Activated T-helper 1 cell treated with Interleukin-2 at 50 U/mL for 16 hours (primary cell): ENCODE measurements at places on chromosomes 11 and 22.

GRCh38 chr11:44645827-44646226, 80.4 kb downstream of the CD82 start:
- no peak for DNase-seq

DNA sequence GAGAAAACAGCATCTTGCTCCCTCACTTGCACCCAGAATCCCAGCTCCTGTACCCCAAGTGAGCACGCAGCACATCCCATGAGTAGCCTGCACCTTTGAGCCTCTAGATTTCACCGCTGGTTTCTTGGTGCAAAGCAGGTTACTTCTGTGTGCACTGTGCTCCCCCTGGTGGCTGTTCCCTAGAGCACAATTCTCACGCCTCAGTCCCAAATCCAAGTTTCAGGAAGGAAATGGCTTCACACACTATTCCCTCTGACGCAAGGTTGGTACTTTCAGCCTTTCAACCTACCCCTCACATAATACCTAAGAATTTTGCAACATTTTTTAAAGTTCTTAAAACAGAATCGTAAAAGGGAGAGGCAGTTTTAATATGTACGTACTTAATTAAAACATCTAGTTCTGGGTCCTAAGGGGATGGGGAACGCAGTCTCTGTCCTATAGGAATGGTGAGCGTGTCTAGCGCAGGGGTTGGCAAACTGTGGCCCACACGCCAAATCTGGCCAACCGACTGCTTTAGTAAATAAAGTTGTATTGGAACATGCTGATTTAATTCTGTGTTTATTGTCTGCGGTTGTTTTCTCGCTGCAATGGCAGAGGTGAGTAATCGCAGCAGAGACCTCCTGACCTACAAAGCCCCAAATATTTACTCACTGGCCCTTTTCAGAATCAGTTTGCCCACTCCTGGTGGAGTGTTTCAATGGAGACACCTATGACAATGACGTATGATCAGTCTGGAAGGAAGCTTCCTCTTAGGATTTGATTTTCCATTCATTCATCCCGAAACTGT, 27.5 kb downstream of the DHCR7 start:
- DNase-seq: no peak

DNA sequence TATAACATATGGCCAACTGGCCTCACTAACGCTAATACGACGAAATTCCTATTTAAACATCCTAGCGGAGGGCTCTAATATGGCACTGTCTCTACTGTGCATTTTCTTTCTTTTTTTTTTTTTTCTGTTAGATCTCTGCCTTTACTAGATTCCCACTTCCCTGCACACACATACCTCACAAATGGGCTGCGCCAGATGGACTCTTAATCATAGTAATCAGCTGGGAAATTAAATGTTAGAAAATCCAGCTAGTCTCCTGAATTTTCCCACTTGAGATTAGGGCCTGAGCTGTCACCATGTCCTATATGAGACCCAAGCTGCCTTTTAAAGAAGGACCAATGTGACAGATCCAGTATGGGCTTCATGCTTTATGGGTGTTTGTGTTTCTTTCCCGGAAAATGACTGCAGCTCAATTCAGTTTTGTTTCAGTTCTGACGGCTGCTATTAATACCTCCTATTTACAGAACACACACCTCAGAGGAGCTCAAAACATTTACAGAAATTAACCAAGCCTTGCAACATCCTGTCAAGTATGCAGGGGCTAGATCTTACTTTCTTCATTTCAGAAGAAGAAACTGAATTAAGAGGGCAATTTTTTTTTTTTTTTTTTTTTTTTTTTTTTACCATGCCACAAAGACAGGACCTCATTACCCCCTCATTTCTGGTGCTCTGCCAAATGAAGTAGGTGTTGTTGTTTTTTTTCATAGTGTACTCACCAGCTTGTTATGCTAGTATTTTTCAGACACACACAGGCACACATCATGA, 49.8 kb upstream of the BLID start:
- no peak for DNase-seq

DNA sequence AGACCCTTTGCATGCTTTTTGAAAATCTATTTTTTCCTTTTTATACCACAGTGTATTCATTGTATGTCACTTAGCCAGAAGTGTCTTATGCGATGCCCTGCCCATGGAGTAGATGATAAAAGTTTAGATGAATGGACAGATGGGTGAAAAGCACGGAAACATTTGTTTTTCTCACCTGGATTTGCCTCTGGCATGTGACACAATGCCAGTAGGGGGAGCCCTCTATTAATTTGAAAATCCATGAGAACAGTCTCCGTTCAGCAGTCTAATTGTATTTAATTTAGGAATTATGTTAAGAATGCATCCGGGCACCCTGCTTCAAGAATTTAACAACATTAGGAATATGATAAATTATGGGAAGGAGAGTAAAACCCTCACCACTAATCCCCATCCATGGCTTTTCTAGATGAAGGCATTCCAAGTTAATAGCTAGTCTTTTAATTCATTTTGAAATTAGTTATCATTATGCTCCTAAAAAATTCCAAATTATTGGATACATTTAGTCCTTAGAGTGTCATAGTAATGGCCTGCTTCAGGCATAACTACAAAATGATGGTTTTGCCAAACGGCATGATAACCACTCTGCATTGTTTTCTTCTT, 55.3 kb upstream of the ALKBH3 start:
- DNase-seq: no peak

DNA sequence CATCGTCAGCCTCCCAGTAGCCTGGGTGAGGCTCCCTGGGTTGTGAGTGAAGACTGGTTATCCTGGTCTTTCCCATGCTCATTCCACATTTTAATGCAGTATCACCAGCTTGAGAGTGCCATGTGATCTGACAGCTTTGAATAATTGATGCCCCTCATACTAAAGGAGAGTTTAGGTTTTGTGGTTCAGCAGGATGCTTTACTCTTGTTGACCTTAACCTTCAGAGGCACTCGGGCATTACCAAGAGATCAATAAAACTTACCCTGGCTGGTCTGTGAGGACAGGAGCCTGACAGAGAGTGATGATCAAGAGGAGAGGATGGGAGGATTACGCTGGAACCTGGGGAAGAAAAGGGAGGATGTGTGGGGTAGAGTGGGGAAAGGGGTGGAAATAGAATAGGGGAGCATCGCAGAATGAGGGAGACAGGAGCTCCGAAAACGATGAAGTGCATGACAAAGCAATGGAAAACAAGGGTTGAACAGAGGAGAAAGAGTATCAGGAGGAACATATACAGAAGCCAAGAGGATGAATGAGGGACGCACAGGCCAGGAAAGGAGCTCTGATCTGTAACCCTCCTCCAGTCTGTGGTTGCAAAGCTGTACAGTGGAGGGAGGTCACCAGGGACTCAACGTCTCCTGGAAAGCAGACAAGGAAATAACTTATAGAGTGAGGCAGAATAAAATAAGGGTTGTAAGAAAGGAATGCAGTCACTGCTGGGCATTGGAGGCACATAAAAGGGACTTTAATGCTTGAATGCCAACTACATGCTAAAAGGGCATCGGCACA, 594.5 kb downstream of the NTM start:
- no peak for DNase-seq

- DNase-seq: no peak
These were observed 116.1 kb downstream of the CCDC34 start for GRCh38 chr11:27246925-27247324.

GRCh38 chr11:211741-212140, 4.2 kb downstream of the RIC8A start:
- DNase-seq: no peak

DNA sequence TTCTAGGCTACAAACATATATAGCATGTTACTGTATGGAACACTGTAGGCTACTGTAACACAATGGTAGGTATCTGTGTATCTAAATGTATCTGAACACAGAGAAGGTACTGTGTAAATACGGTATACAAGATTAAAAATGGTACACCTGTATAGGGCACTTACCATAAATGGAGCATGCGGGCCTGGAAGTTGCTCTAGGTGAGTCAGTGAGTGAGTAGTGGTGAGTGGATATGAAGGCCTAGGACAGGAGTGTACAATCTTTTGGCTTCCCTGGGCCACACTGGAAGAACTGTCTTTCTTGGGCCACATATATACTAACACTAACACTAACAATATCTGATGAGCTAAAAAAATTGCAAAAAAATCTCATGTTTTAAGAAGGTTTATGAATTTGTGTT, 21.4 kb downstream of the RNF141 start:
- DNase-seq: no peak

DNA sequence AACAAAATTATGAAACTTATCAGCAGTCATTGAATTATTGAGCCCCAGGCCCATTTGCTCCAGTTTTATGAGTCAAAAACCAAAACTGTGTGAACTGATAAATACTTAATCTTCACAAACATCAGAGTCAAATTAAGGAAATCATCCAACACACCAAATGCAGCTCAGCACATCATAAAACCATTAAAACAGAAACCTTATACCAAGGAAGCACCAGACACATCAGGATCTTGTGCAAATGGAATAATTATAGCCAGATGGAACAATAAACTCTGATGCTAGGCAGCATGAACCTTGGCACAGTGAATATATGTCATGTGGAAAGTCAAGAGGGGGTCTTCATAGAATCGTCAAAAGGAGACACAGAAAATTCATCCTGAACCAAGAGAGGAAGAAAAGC, 410.7 kb upstream of the API5 start:
- no peak for DNase-seq

DNA sequence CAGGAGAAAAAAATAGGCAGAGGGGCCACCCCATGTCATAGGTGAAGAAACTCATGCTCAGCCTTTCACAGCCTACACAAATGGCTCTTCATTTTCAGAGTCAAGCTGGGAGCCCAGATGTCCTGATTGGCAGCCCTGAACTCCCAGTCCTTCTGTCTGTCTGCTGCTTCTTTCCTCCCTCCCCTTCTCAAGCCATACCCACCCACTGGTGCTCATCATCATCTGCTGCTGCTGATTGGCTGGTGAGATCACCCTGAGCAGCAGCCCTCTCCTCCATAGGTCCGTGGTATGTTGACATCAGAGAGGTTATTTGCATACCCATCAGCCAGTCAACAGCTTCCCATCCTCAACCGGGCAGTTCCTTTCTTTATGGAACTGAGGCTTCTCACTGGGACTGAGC, 46.1 kb upstream of the PRDM11 start:
- DNase-seq: no peak

DNA sequence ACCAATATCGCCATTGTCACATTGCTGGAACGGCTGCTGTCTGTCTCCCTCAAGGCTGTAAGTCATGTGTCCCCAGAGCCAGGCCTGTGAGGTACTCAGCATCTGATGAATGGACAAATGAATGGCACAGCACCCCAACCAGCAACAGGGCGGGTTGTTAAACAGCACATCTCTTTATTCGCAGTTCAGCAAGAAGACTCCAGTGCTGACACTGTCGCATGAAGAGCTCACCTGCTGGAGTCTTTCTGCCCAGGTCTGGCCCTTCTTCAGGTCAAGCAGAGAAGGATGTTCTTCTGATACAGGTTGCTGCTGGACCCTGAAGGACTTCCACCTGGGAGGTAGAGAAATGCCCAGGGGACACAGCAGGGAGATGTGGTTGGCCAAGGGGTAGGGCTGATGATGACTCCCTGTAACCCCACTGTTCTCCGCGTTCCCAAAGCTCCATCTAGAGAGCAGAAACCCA, 4.8 kb downstream of the SPATA19 start:
- DNase-seq: no peak

GRCh38 chr11:2788168-2789071, 88.6 kb upstream of the KCNQ1OT1 start:
- DNase-seq: no peak

DNA sequence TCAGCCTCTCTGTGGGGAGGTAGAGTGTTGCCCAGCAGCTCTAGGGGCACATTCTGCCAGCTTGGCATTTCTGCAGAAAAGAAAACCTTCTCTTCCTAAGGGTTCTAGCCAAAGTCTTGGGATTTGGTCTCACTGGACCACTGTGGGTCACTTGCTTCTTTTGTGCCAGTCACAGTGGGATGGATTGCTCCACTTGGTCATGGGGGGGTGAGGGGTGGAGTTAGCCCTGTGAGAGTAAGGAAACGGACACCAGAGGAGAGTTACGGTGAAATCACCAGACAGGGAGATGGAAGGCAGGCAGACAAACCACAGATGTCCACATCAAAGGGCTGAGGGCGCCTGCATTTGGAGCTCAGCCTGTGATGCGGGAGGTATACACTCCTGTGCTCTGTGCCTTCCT, 10.8 kb downstream of the SGSM1 start:
- no peak for DNase-seq

GRCh38 chr11:57358543-57358961, 20.4 kb downstream of the P2RX3 start:
- no peak for DNase-seq

GRCh38 chr11:110903378-110903777, 191.1 kb upstream of the ARHGAP20 start:
- DNase-seq: no peak

DNA sequence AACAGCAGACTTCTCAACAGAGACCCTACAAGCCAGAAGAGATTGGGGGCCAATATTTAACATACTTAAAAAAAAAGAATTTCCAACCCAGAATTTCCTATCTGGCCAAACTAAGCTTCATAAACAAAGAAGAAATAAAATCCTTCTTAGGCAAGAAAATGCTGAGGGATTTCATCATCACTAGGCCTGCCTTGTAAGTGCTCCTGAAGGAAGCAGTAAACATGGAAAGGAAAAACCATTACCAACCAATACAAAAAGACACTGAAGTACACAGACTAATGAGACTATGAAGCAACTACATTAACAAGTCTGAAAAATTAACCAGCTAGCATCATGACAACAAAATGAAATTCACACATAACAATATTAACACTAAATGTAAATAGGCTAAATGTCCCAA, 947.9 kb upstream of the CHORDC1 start:
- DNase-seq: no peak

- DNase-seq: no peak
These were observed 207.0 kb downstream of the TBC1D22A start for GRCh38 chr22:46969491-46969890.

- no peak for DNase-seq
These were observed 7.4 kb upstream of the CCDC34 start for GRCh38 chr11:27370374-27370773.

DNA sequence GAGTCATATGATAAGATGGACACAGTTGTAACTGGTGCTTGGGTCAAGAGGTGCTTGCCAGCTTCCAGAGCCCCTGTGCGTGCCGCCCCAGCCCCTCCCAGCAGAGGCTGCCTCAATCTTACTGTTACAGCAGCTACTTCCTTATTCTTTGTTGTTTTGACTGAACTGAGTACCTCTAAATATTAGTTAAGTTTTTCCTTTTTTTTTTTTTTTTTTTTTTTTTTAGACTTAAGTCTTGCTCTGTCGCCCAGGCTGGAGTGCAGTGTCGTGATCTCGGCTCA, 8.8 kb downstream of the ZBED4 start:
- DNase-seq: no peak
